ENCODE measurements at places on chromosomes 13 and 19.

GRCh38 chr19:8702350-8702749 is 3.8 kb upstream of the ACTL9 start:
- DNase-seq: no peak

DNA sequence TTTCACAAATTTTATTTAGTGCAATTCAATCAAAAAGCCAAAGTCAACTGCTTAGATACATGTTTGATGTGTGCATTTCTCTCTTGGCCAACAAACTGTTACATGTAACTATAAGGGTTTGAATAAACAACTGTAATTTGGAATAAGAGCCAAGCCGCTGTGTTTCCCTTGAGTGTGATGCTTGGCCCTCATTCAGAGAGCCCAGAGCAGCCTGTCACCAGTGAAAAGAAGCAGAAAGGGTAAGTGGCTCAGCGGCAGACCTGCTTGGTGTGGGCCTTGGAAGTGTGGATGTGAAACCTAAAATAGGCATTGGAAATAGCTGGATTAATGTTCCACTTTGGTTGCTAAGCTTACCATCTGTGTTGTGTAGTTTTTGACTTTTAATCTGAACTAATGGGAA is 924.6 kb downstream of the OLFM4 start:
- no peak for DNase-seq

GRCh38 chr13:32127691-32128090 is 96.1 kb downstream of the FRY start:
- no peak for DNase-seq

DNA sequence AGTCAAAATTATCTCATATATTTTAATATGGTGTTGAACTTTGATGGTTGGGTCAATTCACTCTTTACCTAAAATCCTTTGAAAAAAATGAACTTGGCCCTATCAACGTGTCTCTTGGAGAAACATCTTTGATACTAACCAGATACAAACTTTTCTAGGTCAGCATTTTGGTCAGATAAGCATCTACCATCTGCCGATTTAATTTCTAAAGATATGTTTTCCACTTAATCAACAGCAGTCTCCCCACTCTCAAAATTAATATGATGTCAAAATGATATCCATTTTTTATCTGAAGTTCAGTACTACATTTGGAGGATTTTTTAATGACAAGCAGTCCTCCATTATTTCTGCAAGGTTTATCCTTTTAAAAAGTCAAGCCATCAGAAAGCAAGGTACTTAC is 288.8 kb downstream of the DIAPH3 start:
- no peak for DNase-seq

DNA sequence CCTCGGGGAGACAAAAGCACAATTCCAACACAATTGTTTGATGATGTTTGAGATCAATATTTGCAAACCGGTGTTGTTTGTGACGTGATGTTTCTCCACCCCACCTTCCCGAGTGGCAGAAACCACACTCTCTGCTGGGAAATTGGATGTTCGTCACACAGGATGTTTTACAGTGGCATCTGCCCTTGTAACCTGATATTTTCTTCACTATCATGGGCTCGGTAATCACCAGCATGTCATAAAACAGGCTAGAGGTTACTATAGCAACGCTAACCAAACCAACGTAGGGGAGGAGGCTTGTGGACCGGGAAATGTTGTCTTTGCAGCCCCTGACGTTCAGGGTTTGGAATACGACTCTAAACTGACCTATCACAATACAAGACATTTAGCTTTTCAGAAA is 454.5 kb downstream of the IRS2 start:
- no peak for DNase-seq

GRCh38 chr19:56423276-56423984 is 19.3 kb downstream of the ZNF583 start:
- no peak for DNase-seq

DNA sequence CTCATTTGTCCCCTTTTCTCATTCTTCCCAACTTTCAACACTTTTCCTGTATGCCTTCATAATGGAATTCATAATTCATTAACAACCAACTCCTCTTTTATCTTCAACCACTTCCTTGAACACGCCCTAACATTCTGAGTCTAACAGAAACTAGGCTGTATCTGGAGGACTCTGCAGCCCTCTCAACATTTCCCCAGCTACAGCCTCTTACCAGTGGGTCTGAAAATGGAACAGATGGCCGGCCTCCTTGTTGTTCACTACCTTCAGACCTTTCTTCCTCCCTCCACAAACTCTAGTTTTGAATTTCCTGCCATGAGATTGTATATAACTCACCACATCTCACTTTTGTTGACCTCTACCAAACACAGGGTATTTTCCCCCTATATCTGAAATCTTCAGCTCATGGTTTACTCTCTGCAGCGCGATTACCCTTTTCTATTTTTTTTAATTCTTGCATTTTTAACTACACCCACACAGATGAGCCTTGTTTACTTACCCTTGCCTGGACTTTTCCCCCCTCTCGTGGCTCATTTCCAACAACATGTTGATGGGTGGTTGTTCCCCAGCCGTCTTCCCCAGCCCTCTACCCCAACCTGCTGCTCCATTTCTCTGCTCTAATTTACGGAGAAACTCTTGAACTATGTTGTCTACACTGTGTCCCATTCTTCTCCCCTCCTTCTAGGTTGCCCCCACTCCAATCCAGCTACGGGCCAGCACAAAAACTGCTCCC is 846 bp downstream of the ZNF790 start:
- DNase-seq: no peak

- DNase-seq: no peak
These were observed 6.4 kb downstream of the APC2 start for GRCh38 chr19:1456121-1456900.

DNA sequence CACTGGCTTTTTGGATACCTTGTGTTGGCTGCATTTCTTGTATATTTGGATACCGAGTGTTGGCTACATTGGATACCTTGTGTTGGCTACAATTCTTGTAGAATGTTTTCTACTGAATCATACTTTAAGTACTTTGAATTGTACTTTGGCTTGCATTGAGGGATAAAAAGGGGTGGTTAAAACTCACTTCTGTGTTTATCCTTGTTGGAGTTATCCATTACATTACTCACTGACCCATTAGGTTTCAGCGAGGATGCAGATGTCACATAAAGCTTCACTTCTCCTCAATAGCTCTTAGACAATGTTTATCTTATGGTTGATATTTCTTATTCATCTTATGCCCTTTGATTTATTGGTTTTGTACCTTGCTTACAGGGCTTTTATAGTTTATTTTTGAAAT is 43.1 kb downstream of the PDS5B start:
- DNase-seq: no peak

GRCh38 chr19:11673608-11674041 is 65.1 kb downstream of the ZNF823 start:
- DNase-seq: no peak

DNA sequence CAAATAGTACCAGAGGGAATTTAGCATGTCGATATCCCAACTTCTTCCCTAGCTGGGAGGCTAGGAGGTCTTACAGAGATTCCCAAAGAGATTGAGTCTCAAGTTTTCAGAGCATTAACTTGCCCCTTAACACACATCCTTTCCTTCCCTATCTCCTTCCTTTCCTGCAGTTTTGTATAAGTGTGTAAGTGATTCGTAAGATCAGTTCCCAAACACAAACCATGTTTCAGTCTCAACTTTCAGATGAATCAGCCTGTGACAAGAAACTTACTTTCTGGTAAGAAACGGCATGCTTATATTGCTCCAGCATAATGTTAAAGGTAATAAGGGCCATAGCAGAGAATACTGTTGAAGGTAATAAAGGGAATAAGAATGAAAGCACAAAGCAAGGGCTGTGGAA is 472.2 kb downstream of the LIG4 start:
- DNase-seq: no peak

DNA sequence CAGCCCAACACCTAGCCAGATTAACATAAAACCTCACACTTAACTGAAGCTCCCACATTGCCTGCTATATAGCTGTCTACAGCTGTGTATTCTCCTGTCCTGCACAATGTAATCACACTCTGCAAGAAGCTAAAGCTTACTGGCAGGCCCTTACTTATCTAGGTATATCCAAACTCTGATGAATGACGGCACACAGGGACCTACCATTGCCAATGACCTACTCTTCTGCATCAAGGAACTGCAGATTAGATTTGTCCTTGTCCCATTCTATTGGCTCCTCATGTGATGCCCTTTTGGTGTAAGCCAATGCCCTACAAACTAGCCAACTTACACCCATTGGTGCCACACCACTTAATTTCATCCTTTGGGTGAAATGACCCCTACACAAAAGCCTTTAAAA is 26.4 kb downstream of the ZNF45 start:
- no peak for DNase-seq

DNA sequence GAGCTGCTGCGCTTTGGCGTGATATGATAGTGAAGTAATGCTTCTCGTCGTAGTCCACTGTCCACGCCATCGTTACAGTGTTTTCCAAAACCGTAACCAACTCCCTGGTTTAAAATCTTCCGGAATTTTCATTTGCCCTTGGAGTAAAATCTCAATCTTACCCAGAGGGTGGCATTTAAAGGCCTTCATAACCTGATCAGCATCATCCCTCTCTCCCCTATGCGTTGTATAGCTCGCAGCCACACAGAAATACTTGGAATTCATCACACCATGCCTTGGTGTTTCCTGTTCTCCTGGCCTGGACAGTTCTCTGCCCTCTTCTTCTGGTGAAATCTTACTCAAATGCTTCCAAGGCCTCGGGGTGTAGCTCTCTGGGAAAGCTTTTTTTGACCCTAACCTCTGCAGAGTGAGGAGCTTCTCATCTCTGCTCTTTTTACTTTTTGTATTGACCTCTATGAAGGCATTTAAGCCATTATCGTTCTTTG is 839 bp downstream of the MPHOSPH8 start:
- no peak for DNase-seq

DNA sequence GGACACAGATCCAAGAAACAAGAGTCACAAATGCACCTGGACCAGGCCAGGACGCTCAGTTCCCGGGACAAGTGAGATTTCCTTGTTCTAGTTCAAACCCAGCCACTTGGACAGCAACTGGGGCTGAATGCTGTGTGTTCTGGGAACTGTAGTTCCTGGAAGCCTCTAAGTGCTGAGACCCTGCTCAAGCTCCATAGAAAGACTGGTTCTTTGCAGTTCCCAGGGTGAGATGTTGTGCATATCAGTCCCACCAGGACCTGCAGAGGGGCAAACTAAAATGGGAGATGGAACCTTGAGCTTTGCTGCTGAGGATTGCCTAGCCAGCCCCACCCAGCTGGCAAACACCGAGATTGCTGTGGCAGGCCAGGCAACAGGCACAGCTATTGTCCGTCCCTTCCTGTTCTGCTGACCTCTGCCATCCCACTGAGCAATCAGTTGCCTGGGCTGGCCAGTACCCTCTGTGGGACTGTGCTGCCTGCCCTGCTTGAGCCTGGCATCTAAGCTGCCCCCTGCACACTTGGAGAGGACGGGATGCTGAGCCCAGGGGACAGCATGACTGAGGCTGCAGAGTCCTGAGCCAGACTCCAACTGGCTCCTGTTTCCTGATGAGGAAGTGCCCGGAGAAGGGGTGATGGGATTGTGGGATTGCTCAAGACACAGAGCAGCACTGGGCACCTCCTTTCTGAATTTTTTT is 1.4 kb upstream of the GIPC1 start:
- no peak for DNase-seq

DNA sequence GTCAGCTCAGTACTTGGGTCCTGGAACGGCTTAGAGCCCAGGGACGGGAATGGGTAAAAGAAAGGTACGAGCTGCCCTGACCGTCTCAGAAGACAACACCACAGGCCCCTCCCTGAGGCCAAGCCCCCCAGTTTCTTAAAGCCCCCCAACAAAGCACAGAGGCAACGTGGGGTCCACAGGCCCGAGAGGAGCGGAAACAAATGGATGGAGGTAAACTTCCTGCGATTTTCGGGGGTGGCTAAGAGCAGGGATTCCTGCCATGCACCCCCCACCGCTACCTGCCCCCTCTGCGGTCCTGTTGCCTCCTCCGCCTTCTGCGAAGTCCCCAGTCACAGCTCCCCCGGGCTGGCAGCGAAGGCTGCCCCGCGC is 48.2 kb downstream of the PTPRS start:
- DNase-seq: no peak

GRCh38 chr19:43760941-43761340 is 6.2 kb upstream of the SMG9 start:
- DNase-seq: no peak

- DNase-seq: no peak
These were observed 663 bp downstream of the SLITRK6 start for GRCh38 chr13:85798556-85798955.

DNA sequence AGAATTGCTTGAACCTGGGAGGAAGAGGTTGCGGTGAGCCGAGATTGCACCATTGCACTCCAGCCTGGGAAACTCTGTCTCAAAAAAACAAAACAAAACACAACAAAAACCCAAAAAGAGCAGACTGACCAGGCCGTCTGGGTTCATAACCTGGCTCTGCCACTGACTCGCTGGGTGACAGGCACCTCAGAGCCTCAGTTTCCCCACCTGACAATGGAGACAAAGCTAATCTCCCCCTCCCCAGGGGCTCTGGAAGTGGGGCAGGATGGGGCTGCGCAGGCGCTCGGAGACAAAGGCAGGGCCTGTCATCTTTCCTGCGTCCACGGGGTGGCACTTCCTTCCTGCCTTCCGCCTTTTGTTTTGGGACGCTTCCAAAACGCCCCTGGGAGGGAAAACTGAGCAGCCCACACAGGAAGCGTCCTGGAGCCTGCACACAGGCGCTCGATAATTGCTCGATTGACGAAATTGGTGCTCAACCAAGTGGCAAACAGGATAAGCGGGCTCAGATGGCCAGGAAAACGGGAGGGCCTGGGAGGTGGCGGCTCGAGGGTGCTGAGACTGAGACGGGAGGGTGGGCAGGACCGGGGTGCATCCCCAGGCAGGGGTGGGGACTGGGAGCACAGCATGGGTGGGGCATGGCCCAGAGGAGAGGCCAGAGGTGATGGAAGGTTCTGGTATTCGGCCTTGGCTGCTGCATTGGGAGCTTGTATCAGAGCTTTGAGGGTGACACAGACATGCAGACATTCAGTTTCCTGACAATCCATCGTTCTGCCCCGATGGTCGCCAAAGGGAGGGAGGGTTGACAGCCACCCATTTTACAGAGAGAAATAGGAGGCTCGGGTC is 17.8 kb downstream of the SPC24 start:
- no peak for DNase-seq

GRCh38 chr13:27954406-27954851 is 14.7 kb downstream of the CDX2 start:
- DNase-seq: no peak

DNA sequence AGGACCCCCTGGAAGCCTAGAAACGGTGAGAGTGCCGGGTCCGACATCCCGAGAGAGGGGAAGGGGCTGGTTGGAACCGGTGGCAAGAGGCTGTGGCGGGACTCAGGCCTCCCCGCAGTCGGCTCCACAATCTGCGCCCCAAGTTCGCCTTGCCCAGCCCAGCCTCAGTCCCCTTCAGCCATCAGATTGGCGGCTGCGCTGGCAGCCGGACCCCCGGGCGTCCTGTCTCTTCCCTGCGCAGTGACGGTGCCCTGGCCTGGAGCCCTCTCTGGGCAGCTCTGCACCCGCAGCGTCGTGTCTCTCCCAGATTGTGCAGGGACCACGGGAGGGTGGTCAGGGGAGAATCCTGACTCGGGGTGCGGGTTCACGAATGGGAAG is 315 bp downstream of the ZNF492 start:
- no peak for DNase-seq
